ENCODE measurements at places on chromosomes 5 and 9. TPM values are rescaled to one million over a fixed set of nuclear protein-coding genes. Genes with fewer than 3 reads are reported as not detected.

GRCh38 chr9:126146254-126147145 is 180.1 kb upstream of the MVB12B start:
- DNase-seq, result peak; percentile 33

MEIKIN gene
- 0.51 TPM for total RNA-seq

WNK2 gene
- 4.4 TPM for total RNA-seq

DNA sequence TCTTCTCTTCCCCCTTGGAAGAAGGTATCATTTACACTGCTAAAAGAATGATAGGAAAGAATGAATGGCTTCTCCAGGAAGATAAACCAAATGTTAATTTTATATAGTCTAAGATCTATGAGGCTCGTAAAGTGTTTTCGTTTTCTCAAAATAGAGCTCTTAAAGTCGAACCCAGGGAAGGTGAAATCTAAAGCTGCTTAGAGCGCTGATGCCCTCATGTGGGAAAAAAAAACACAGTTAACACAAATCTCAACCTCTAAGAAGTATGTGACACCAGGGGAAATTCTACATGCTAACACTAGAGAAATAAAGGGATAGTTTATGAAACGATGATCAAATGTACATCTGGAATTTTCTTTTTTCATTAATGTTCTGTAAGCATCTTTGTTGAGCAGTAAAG is 257.9 kb downstream of the RASEF start:
- no peak for DNase-seq

DNA sequence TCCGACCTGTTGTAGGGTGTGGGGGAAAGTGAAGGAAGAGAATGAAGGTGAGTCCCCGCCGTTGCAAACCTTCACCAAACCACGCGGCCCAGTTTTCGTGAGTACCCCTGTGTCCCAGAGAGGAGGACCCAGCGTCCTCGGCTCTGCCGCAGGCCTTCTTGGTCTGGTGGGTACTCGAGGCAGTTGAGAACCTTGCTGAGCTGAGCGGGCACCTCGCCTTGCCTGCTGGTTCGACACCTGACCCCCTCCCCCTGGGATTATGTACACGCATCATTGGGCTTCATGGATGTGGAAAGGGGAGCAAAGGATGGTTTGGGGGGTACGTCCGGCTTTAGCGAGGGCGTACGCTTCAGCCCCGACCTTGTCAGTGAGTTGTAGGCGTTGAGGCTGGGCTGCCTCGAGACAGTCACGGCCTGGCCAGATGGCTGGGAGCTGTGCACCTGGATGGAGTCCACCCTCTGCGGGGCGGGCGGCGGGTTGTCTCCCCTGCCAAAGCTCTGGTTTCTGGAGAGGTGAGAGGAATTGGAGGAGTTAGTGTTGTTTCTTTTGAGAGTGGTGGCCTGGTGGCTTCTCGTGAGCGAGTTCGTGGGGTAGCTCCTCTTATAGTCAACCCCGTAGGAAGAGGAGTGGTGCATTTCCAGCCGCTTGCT is 128.1 kb downstream of the SEMA6A start:
- no peak for DNase-seq

DNA sequence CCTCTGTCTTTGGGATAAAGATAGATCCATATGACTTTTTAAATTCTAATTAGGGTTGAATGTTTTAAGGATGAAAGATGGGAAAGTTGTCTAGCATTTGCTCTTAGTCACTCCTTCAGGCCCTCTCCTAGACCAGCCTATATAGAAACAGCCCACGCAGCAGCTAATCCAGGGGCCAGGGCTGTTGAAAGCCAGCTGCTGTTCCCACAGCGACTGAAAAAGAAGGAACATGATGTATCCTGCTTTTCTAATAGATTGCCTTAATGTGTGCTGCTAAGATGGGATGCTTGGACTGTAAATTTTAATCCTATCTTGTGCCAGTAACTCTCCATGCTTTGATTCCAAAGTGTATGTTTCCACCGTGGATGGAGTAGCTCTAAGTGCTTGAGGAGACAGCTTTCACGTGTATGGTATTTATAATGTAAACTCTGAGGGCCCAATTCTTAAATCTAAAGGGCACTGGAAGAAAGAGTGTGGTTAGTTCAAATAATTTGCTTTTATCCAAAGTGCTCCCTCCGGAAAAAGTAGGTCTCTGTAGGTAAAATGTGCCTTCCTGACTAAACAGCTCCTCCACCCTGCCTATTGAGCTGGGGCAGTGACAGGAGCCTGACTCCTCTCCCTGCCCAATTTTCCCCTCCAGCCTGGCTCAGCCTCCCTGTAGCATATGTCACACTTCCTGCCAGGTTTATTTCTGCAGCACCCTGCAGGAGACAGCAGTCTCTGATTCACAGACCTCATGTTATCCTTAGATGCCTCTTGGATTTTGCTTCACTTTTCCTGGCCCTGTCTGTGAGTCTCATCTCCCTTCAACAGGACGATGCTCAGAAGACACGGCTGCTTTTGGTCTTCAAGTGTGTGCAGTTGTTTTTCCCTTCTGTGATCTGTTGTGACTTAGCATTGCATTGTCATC is 33.2 kb downstream of the SLC36A1 start:
- no peak for DNase-seq

TAF11L5 gene
- not detected for total RNA-seq

DNA sequence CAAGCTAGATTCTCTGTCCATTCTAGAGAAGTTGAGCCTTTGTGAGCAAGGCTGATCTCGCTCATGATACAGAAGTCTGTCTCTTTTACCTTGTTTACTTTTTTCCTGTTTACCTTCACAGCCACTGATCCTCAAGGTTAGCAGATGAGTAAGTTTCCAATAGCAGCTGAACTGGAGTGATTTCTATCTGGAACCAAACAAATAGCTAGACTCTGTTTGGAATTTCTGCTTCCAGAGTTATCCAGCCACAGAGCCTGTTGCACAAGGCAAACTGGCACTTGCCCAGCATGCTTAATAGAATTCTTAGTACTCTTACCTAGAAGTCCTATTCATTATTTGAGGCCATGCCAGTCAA is 12.8 kb upstream of the PANK3 start:
- peak; percentile 53 for DNase-seq

MCC gene
- total RNA-seq, result 47.3 TPM

CFAP157 gene
- not detected for total RNA-seq

DNA sequence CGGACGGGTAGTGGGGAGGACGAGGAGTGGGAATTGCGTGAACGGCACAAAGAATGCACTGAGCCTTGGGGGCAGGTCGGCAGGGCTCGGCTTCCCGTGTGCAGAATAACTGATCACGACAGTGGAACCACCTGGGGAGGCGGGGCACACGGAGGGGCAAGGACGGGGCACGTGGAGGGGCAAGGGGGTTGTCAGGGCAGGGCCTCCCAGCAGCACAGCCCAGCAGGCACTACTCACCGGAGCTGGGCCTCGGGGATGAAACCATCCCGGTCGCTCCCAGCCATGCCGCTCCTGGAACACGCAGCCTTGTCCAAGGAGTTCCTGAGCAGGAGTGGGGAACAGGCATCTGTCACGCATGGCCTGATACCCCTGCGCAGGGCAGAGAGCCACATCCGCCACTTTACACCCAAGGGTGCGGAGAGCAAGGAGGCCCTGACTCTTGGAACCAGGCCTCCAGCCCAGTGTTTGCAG is 33.4 kb downstream of the SARDH start:
- DNase-seq, result no peak

SIL1 gene
- total RNA-seq, result 38.1 TPM

FBP2 gene
- total RNA-seq, result not detected

GRCh38 chr5:82074950-82075349 is 103.1 kb downstream of the ATG10 start:
- no peak for DNase-seq

DNA sequence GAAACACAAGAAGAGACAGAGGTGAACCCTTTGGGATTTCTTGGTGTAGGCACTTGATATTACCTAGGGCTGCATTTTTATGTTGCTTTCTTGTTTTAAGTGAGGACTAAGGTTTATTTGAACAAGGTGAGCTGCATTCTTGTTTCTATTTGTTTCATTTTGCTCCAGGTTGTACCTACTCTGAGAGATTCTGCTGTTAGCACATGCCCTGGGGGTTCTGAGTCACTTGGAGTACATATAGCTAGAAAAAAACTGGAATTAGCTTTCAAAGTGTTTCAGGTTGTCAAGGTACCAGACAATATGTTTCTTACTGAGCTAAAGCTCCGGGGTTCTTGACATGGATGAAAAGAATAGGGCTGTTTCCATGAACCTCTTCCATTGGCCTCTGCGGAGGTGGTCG is 299.4 kb downstream of the ICE1 start:
- no peak for DNase-seq

DNA sequence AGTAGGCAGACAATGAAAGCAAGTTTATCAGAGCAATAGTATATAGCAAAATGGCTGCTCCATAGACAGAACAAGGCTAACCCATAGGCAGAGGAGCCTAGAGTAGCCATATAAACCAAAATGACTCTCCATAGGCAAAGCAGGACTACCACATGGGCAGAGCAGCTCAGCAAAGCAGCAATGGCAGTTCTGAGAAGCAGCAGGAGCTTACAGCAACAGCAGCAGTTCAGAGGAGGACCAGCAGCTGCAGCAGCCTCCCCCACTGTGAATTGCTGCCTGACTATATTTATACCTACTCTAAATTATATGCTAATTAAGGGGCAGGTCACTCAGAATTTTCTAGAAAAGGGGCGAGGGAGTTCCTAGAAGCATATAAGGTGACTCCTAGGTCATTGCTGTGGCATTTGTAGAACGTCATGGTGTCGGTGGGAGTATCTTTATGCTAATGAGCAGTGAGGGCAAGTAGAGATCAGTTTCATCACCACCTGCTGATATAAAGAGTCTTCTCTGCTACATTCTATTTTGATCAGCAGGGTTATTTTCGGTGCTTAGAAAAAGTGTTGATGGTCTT is 1115.5 kb downstream of the DTWD2 start:
- DNase-seq, result no peak

OGN gene
- total RNA-seq, result 4.0 TPM

DNA sequence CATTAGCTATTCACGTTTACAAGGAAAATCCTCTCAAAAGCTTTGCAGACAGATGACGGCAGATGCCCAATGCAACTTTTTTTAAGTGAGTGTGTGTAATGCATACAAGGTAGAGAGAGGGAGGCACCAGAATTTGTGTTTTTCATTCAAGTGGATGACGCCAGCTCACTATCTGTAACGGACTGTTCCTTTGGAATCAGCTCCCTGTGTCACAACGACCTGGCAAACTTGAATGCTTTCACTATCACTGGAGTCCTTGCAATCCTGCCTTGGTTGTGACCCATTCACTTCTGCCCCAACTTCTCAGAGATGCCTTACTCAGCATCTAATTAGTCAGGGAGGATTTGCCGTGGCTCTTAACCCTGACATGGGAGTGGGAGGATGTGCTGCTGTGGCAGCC is 148.5 kb downstream of the BNC2 start:
- no peak for DNase-seq

DNA sequence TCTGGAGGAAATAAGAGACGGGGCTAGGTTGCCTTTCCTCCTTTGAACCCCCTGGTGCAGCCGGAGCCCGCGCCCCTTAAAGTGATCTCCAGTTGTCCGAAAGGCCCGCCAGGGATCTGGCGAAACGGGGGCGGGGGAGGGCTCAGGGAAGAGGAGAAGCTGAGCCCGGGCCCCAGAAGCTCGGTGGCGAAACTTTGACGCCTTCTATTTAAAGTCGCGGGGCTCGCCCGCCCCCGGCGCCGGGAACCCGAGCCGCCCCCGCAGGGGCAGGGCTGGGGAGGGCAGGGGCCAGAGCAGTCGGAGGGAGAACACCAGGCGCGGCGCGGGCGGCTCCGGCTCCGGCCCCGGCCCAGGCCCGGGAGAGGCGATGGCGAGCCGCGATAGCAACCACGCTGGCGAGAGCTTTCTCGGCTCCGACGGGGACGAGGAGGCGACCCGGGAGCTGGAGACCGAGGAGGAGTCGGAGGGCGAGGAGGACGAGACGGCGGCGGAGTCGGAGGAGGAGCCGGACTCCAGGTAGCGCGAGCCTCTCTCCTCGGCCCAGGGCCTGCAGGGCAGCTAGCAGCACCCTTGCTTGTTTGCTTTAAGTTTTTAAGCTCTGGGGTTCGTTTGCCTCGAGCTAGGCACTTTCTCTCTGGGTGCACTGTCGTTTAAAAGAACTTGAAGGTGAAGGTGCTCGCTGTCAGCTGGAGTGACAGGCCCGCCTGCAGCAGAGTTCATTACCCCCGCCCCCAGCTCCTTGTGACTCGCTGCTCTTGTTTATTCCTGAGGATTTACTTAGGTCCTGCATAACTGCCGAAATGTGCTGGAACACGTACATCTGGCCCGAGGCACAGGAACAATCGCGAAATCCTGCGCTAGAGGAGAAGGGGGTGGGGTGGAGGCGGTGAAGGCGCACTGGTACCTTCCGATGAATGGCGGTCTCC is at the start of gene CMYA5:
TSS of gene CMYA5 (plus strand) at position 296 of the 926 bp plus-strand sequence. CDS start at position 368, 72 bp downstream.
- peak; percentile 49 for DNase-seq

NUTM2F gene
- under 0.01 TPM for total RNA-seq

GRCh38 chr5:96088706-96089498 is 127.3 kb upstream of the ELL2 start:
- DNase-seq, result no peak

GRXCR2 gene
- total RNA-seq, result not detected

- no peak for DNase-seq
These were observed 33.2 kb downstream of the CDH6 start for GRCh38 chr5:31226651-31227050.

- no peak for DNase-seq
These were observed 157.0 kb upstream of the SMIM23 start for GRCh38 chr5:171628633-171628974.

- no peak for DNase-seq
These were observed 36.2 kb upstream of the ZNF366 start for GRCh38 chr5:72543365-72543764.

DENND4C gene
- 20.5 TPM for total RNA-seq

DNA sequence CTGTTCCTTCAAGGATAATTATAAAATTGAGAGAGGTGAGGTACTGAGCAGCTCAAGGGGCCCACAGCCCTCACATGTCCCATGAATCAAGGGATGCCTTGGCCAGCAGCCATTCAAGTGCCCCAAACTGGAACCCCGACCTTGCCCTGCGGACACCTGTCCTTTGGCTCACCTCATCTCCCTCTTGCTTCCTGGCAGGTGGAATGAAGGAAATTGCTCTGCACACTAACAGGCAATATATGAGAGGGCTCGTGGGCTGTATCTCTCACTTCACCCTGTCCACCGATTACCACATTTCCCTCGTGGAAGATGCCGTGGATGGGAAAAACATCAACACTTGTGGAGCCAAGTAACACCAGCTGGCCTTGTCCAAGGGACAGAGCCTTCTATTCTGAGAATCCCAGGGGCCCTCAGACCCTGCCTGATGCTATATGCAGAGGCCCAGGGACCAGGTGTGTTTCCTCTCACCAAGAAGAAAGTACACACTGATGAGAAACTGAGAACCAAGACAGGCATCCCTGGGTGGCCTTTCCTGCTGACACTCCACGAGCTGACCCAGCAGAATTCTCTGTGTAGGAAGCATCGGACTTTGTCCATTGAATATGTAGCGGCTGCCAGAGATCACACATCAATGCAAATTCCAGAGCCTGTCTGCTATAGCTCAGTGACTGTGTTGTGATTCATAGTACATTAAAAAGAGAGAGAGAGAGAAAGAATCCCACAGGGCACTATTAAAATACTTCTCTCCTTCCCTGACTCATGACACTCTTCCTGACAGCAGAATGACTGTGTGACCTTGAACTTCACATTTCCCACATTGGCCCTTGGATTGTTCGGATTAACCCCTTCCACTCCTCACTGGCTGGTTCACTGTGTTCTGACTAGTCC is 92.6 kb downstream of the LIFR start:
- DNase-seq, result no peak
